ENCODE measurements at places on chromosomes 4 and X.
A peak's percentile ranks its signal among the peaks of the same experiment; 100 is the strongest.

DNA sequence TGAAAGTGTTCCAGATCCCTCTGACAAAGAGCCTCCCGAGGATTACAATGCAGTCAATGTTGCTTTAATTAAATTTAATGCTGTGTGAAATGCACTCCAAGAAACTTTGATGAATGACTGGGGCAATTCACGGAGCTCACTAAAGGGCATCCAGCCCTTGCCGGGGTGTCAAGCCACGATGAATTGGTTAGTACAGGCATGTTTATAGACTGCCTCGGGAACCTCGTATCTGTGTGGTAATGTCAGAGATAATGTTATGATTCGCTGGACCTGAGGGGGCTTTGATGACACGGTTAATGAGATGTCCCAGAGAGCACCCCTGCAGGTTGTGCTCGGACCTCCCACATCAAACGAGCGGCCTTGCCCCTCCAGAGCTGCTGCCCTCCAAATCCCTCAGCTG, 428.8 kb downstream of the NKX6-1 start:
- no peak for DNase-seq

- DNase-seq, result no peak
These were observed 15.5 kb downstream of the CRMP1 start for GRCh38 chr4:5877392-5877791.

GRCh38 chrX:154325541-154325940, 29.9 kb downstream of the TKTL1 start:
- DNase-seq, result no peak

DNA sequence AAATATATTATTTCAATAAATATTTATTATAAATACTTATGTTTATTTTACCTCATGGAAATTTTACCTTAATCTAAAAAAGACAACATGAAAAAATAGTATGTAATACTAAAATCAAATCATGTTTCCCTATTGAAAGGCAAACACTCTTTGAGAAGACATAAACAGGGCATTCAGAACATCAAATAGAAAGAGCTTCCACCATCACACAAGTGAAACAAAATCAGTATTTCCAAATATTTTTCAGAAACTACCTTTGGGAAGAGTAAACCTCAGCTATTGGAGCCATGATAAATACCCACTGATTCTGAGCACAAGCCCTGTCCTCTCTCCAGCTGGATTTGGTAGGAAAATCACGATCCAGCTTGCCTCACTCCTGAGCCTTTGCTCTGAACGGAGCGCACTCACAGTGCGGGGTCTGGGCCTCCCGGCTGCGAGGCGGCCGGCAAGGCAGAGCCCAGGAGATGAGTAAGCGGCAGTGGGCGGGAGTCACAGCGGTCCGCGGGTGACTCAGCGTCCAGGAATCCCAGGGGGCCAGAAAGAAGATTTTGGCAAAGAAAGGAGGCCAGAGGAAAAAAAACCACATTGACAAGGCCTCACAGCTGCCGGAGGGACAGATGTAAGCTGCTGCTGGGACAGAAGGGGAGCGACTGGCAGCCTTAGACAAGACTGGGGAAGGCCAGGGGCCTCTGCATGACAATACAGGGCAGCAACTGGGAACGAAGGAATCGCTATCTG, 14.7 kb upstream of the ANXA5 start:
- DNase-seq, result no peak

- DNase-seq, result no peak
These were observed 56.1 kb upstream of the PPP4R3C start for GRCh38 chrX:27519226-27519625.

DNA sequence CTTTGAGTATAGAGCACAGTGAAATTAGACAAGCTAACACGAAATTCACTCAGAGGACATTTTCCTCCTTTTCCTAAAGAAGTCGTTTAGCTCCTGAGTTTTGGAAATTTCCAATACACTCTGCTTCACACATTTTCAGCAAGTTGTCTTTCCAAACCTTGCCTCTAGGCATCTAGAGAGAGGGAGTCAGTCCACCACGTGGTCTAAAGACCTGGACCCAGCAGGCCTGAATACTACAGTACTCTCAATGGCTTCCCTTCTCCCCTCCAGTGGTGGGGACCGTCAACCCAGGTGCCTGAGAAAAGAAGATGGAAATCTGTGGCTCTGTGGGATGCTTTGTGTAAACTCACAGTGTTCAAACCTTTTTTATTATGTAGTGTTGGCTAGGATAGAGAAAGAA, 13.9 kb upstream of the SCML2 start:
- DNase-seq, result no peak

DNA sequence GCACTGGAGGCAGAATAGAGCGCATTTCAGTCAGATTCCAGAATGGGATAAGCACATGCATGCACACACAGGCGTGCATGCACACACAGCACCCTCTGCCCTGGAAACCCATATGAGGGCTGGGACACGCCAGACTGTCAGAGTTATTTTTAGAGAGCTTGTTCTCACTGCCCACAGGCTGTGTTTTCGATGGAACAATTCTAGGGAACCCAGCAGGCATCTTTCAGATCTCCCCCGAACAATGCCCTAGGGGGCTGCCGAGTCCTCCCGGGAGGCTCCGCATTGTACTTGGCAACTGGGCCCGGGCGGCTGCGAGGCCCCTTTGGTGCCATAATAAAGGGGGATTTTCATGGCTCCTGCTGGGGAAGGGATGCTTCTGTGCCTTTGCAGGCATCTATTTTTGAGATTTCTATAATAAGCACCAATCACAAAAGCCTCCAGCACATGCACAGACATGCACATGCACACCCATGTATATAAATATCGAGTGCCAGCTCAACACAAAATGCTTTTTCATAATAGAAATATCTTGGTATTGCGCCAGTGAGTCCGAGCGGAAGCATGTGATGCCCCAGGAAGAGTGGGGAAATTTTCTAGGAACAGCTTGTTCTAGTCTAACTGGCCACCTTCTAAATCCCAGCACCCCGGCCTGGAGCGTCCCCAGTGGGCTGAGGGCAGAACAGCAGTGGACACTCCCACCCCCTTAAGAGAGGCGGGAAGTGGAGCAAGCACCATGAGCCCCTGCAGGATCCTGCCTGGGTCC, 88.5 kb downstream of the PHKA2 start:
- no peak for DNase-seq

- DNase-seq, result no peak
These were observed 128.5 kb upstream of the GRID2 start for GRCh38 chr4:92175250-92175649.

DNA sequence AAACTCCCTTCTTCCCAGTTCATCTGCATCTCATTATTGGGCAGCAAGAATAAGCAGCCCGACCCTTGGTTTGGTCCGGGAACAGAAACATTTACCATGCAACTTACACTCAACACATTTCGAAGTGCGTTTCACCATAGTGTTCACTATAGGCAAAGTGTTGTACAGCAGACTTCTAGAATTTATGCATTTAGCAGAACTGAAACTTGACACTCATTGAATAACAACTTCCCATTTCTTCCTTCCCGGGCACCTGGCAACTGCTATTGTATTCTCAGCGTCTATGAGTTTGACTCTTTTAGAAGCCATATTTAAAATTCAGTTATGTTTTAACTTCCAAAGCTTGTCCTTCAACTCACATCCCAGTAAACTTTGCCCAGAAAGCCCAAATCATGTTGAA, 840.6 kb downstream of the NLGN4X start:
- no peak for DNase-seq

GRCh38 chr4:123913598-123913997, 517.0 kb downstream of the SPRY1 start:
- DNase-seq, result no peak

DNA sequence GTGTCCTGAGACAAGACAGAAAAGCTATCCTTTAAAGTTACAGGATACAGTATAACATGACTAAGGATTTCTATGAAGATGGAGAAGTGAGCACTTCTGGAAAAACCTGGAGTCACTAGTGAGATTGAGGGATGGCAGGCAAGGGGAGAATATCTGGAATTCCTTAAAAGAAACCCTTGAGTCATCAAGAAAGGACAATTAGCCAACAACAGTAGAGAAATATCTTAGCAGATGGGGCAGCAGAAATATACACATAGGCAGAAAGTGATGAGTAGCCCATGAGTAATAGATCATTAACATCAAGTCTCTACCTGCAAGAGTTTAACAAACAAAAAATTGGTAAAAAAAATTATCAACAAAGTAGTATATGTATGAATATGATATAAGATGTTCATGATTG, 858.8 kb upstream of the FRG1 start:
- no peak for DNase-seq

DNA sequence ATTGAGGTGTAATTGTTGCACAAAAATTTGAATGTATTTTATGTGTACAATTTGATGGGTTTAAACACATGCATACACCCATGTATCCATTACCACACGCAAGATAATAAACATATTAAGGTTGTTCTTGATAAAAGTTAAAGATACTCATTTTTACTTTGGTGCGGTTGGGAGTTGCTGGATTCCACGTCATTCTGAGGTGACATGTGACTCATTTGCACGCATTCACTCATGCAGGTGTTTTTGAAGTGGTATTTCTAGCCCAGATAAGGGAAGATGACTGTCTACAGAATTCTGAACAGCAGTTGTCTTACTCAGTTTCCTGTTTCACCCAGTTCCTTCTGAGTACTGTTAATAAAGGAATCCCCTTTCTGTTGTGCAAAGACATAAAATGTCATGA, 142.0 kb downstream of the RTL3 start:
- DNase-seq, result no peak

DNA sequence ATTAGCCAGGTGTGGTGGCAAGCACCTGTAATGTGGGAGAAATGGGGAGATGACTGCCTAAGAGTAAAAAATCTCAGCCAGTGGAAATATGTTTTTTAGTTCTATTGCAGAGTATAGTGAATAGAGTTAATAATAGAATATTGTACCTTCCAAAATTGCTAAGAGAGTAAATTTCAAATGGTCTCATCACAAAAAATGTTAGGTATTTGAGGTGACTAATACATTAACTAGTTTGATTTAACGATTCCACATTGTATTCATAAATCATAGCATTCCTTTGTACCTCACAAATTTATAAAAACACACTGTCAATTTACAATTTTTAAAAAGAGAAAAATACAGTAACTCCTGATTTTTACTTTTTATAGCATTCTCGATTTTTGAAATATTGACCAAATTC, 681.5 kb upstream of the EPHA5 start:
- DNase-seq, result peak; percentile 76

DNA sequence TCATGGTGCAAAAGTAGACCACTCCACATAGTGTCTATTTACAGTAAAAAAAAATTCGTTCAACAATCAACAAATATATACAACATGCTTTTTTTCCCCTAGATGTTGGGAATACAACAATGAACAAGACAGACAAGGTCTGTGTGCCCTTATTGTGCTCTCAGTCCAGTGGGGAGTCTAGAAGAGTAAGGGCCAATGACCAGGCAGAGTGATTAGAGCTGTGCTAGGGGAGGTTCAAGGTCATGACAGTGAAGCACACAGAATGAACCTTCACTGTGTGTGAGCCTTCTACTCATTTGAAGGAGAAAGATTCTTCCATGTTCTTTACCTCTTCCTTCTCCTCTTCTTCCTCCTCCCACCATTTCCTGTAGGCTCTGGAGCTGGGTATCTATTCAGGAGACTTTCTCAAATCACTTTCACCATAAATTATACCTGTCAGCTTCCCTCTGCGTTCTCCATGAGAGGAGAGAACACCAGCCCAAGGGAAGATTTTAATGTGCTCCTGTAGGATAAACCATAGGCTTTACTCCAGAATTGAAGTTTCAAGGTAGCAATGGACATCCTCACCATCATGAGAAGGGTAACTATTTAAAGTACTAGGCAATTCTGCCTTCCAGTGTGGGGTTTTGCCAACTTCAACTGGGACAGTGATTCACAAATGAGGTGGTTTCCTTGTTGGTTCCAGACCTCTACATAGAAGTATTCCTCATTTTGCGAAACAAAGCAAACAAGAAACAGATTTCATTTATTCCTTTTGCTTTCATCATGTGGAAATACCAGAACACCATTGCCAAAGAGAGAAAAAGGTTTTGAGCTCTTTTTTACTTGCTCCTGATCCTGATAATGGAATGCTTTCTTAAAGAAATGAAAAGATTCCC, 246.9 kb upstream of the GPC4 start:
- no peak for DNase-seq

- DNase-seq, result no peak
These were observed 193.5 kb downstream of the CFAP299 start for GRCh38 chr4:80529026-80529425.

DNA sequence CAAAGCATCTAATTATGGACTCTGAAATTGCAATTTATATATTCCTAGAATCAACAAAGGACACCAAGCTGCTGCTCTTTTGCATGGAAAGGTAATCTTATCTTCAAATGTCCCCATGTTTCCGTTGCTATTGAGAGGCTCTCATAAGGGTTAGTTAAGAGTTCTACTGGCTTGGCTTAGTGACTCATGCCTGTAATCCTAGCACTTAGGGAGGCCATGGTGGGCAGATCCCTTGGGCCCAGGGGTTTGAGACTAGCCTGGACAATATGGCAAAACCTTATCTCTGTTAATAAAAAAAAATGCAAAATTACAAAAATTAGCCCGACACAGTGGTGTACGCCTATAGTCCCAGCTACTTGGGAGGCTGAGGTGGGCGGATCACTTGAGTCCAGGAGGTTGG, 93.4 kb upstream of the RAPGEF2 start:
- no peak for DNase-seq

DNA sequence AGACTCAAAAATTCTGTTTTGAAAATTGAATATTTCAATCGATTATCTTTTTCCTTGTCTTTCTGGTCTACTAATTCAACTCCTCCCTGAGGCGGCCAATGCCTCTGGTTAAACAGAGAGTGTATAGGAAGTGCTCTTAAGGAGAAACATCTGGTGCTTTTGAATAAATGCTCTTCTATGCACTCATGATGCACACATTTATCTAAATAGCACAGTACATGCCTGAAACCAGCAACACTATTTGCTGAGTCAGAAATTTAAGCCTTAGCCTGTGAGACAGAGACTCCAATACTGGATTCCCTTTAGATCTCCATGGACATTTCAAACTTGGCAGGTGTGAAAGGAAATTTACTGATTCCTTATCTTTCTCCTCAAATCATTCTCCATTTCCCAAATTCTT, 118.6 kb downstream of the SLIT2 start:
- DNase-seq, result no peak
